ENCODE measurements at places on chromosomes 4 and X. TPM values are rescaled to one million over a fixed set of nuclear protein-coding genes. Genes with fewer than 3 reads are reported as not detected.

Gene GRIA2
- total RNA-seq: not detected

Gene CLNK
- not detected for total RNA-seq

Gene AMMECR1
- total RNA-seq: 8.3 TPM

Gene WNK3
- total RNA-seq: 3.3 TPM

Gene PRR32
- not detected for total RNA-seq

Gene MPP1
- 50.5 TPM for total RNA-seq

Gene USP51
- total RNA-seq: 0.21 TPM

Gene CT45A2
- not detected for total RNA-seq

Gene ENAM
- total RNA-seq: not detected

Gene BEND2
- total RNA-seq: 2.6 TPM

Gene ERCC6L
- 19.0 TPM for total RNA-seq

Gene SMIM31
- not detected for total RNA-seq

Gene GPRIN3
- 0.41 TPM for total RNA-seq

Gene DCAF4L1
- not detected for total RNA-seq

Gene HERC6
- 6.2 TPM for total RNA-seq

Gene TMPRSS11F
- not detected for total RNA-seq

Gene PPP1R2C
- total RNA-seq: not detected

GRCh38 chrX:15335135-15336022, at the start of gene PIGA:
TSS of gene PIGA (minus strand) at chrX:15335523. CDS start at chrX:15331930, 3,593 bp downstream.
- peak; percentile 97 for DNase-seq

DNA sequence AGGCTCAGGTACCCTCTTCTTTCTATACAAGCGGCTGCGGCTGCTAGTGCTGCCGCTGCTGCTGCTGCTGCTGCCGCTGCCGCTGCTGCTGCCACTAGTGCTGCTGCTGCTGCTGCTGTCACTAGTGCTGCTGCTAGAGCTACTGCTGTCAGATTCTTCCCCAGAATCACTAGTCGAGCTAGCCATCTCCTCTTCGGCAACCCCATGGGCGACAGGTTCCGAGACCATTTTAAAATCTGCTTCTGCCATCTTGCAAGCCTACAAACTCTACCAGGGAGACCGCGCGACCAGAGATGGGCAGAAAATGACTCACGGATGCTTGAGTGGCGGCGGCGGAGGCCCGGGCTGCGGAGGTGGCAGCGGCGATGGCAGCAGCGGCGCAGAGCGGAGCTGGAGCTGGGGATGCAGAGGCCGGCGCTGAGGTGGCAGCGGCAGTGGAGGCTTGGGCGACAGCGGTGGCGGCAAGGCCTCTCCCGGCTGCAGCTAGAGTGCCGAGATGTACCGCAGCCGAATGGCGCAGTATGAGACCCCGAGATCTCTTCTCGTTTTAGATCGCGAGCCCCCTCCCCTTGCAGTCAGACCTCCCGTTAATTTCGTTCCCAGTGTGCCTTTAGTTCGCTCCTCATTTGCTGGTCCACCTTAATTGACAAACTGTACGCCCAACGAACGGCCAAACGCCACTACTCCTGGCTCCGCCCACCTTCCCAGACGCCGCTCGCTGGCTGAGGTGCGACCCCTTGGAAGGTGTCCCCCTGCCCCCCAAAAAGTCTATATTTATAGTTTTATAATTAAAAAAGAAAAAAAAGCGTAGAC, at the start of gene NAP1L3:
NAP1L3 (minus strand) TSS at position 523 of the 813 bp plus-strand sequence; CDS start at position 249, 274 bp downstream.
- peak; percentile 28 for DNase-seq

DNA sequence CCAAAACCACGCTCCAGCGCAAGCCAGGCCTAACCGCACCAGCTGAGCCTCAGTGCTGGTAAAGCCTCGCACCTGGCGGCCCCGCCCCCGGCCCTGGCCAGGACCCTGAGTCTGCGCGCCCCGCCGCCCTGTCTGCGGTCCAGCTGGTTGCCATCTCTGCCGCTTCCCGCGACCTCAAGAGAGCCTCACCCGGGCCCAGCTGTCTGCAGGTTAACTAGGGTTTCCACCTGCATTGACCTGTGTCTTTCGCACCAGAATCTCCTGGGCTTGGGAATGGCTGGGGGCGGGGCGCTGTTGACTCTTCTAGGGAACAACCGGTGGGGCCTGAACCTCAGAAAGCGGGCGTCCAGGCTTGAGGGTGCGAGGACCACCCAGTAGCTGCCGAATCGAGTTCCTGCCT, 207.7 kb upstream of the PRPS2 start:
- no peak for DNase-seq

GRCh38 chrX:14670819-14671218, 141.5 kb downstream of the GLRA2 start:
- DNase-seq: no peak

- no peak for DNase-seq
These were observed 49.7 kb downstream of the ATP8A1 start for GRCh38 chr4:42607011-42607726.

DNA sequence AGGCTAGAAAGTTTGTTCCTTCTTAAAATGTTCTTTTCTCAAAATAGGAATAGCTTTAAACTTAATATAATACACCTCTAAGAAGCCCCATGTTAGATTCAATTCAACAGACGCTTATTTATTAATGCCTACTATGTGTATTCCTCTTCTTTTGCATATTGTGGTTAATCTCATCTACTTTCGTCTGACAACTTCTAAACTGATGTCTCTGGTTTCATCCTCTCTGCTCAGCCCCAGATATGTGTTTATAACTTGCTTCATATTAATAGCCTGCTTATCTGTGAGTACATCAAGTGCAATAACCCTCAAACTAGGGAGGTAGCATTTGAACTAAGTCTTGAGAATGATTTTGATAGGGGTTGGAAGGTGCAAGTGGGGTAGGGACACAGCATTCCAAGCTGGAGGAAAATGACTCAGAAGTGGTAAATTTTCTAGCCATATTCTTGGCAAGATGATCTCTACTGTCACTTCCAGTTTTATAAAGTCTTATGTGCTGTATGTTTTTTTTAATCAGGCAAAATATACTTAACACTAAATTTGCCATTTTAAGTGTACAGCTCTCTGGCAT, 37.0 kb downstream of the STK26 start:
- DNase-seq: peak; percentile 1

DNA sequence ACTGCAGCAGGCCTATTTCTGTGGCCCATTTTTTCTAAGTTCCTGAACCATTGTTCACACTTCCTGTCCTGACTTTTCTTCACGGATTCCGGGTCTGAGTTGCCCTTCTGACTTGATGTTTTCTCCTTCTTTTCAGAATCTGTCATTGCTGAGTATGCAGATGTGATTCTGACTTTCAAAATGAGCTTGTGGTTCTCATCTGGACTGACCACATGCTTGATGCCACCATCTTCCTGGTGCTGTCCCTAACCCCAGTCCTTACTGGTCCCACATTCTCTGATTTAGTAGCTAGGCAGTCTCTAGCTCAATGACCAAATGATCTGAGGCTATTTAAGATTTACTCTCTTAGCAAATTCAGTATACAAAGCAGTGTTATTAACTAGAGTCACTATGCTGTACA, 822.3 kb upstream of the TENM3 start:
- no peak for DNase-seq

- DNase-seq: no peak
These were observed 355 bp downstream of the SCML1 start for GRCh38 chrX:17737710-17737985.

GRCh38 chr4:141890279-141890678, 253.9 kb downstream of the IL15 start:
- peak; percentile 11 for DNase-seq

- no peak for DNase-seq
These were observed 48.8 kb upstream of the RBM47 start for GRCh38 chr4:40678421-40678820.

GRCh38 chrX:39795605-39796004, 302.2 kb downstream of the BCOR start:
- DNase-seq: no peak

DNA sequence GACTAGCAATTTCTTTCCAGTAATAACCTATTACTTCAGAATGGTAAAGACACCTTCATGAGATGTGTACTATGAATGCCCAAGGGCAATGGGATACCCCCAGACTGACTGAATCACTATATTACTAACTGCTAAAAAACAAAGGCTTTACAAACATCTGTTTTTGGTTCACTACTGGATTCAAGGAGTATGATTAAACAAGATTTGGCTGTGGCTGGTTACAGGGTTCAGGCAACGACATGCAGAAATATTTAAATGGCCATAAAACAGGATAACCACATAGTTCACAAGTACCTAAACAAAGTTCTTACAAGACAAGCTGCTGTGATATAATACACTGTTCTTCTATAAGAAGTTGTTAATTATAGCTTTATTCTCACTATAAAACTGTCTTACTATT, 128.2 kb downstream of the FRYL start:
- no peak for DNase-seq

- DNase-seq: no peak
These were observed 4.7 kb downstream of the NUDT6 start for GRCh38 chr4:122917731-122918130.

- no peak for DNase-seq
These were observed 1.4 kb downstream of the C4orf36 start for GRCh38 chr4:86890790-86891189.

GRCh38 chr4:102627831-102628523, 126.8 kb downstream of the NFKB1 start:
- peak; percentile 75 for DNase-seq

DNA sequence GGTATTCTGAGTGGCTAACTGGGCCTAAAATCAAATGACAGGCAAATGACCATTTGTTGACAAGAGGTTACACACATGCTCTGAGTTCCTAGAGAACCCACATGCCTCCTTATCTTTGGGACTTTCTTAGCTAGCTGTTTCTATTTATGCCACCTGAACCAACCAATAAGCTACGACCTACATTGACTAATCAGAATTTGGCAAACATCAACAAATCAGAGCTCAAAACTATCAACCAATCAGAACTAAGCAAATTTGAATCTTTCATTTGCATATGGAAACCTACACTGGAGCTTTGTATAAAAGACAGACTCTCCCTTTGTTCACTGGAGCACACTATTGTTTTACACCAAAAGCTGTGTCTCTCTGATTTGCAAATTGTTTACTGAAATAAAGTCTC, 192.0 kb downstream of the CXXC4 start:
- no peak for DNase-seq

DNA sequence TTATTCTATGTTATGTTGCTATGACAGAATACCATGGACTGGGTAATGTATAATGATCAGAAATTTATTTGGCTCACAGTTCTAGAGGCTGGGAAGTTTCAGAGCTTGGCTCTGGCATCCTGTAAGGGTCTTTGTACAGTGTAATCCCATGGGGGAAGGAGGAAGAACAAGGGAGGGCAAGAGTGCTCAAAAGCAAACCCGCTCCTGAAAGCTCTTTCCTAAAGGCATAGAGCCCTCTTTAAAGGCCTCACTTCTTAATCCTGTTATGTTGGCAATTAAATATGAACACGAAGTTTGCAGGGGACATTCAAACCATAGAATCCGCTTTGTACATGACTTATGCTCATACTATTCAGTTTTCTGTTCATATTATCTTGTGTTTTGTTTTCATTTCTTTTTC, 191.3 kb upstream of the CTSO start:
- DNase-seq: no peak

DNA sequence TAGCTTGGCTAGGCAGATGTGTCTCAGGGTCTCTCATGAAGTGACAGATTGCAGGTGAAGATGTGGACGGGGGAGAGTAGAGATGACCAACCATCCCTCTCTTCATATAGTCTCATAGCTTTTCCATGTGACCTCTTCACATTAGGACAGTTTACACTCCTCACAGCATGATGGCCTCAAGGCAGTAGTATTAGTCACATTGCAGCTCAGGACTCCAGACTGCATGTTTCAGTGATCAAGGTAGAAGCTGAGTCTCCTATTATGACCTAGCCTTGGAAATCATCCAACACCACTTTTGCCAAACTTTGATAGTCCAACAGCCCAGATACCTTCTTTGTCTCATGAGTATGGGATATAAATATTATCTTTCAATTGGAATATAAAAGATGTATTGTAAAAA, 147.7 kb downstream of the GASK1B start:
- DNase-seq: peak; percentile 30

GRCh38 chr4:1203026-1203616, 30.7 kb upstream of the SPON2 start:
- no peak for DNase-seq

DNA sequence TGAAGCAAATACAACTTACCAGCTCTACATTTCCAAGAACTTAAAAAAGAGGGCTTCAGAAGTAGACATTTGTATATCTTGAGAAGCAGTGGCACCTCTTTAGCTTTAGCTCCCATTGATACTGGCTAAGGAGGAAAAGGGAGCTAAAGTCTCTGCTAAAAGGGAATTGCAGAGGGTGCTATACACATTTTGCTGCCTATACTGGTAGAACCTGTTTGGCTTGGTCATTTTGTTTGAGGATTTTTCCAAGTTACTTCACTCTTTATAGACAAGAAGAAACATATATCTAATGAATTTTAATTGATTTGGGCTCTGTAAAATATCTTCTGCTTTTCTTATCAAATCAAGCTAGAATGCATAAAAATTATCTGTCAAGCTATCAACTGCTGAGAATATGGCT, 11.8 kb downstream of the PAPSS1 start:
- no peak for DNase-seq

DNA sequence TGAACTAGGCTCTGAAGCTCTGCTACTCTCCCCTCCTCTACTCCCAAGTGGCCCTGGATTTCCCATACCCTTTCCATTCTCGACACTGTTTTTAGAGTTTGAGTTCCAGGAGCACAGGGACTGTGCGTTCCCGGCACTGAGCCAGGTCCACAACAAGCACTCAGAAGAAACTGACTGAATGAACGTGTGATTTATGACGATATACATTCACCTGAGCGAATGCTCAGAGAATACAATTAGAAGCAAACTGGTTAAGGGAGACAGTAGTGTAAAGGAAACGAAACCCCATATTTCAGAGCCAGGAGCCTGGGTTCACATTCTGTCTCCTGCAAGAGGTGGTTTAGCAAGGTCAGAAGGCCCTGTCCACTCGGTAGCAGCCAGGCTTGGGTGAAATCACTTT, 1.4 kb upstream of the KIAA0232 start:
- no peak for DNase-seq

- DNase-seq: no peak
These were observed 8.7 kb upstream of the ABLIM2 start for GRCh38 chr4:8167291-8167690.

DNA sequence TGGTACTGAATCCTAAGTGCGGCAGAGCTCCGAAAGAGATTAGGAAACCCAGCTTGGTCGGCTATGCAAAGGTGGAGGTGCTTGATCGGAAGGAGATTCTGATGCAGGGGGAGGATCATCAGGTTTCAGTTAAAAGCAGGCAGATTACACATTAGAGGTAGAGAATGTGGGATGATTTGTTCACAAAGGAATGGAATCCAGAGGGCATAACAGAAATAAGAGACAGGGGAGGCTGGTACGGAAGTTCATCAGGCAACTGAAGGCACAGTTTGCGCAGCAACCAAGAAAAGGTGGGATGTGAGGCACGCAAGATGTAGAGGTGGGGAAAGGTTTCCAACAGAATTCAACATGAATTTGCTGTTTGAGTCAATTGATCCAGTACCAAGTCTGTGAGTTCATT, 424 bp upstream of the ZNF330 start:
- DNase-seq: no peak

All from A172 (cell line).